Hematopoietic multipotent progenitor cell (in vitro differentiated cells): ENCODE measurements at places on chromosomes 6 and 20. TPM values are rescaled to one million over a fixed set of nuclear protein-coding genes. Genes with fewer than 3 reads are reported as not detected.

SPATA2 gene
- total RNA-seq, result 6.2 TPM

- no peak for DNase-seq
Measured at GRCh38 chr6:66390393-66390792, 683.4 kb upstream of the EYS start.

DNA sequence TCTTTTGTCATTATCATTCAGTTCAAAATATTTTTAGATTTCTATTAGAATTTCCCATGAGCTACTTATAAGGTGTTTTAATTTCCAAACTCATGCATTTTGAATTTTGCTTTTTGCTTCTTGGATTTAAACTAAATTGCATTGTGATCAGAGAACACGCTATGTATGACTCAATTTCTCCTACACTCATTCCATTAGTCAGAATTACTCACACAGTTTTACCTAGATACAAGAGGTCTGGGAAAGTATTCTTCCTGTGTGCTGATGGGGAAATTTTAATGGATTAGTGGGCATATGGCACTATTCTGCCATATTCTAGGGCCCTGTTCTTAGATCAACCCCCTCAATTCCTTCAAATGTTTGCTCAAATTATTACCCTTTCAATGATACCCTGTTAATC is 49.9 kb upstream of the BMP5 start:
- DNase-seq, result no peak

GRCh38 chr20:51497542-51498467 is 44.7 kb downstream of the NFATC2 start:
- no peak for DNase-seq
